ENCODE measurements at places on chromosomes 4 and X.

DNA sequence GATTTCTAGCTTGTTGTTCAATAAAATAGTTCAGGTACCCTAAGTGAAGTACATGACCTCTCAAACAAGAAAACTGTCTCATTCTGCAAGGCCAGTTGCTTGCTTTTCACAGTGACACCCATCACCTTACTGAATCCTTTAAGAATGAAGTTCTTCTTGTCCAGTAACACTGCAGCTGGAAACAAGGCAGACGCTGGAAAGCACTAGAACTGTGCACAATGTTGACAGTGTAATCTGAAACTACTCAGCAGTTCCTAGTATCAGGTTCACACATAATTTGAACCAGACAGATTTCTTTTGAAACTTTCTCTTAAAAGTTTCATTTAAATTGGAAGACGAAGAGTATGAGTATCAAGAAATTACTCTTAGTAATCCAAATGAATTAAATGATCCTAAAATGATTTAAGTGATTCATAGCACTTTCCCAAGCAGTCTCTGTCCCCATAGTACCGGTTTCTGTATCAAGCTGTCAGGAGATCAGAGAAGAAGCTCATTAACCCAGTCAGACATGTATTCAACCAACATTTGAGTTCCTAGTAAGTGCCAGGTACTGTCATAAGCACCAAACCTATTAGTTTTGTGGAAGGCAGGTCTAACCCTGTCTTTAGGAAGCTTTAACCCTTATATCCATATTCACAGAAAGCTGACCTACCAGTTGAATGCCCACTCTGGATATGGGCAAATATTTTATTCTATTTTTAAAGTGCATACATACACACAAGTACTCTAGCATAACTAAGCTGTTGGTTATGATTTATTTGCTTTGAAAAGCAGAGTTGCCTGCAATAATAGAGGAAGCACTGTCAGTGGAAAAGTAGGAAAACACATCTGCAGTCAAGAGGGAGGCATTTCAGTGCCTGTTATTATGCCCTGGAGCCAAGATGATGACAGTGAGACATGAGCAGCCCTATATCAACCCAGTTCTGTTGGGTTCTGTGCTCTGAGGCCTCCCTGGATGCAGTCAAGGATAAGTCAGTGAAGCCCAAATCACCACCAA is 63.6 kb downstream of the PALLD start:
- no peak for DNase-seq

- DNase-seq, result no peak
These were observed 327.8 kb downstream of the ADGRL3 start for GRCh38 chr4:61527888-61528287.

- DNase-seq, result no peak
These were observed 71.6 kb upstream of the TEX13D start for GRCh38 chrX:124260845-124261244.

DNA sequence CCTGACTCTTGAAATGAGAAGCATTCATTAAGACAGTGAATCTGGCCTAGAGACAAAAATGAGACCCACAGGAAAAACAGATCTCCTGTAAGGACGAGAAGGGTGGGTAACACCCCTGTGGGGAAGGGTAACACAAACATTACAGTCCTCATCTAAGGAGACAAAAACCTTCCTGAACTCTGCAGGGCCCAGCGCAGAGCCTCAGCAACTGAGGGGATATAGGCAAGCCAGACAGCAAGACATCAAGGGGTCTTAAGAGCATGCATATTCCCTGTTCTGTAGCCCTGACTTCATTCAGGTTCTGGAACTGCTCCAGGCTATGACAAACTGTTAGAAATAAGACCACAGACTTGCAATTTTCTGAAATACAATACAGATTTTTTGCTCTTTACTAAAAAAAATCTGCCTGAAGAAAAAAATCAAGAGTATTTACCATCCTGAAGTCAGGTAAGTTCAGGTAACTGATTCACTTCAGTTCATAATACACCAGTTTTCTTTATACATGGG is 15.5 kb downstream of the COX18 start:
- no peak for DNase-seq

DNA sequence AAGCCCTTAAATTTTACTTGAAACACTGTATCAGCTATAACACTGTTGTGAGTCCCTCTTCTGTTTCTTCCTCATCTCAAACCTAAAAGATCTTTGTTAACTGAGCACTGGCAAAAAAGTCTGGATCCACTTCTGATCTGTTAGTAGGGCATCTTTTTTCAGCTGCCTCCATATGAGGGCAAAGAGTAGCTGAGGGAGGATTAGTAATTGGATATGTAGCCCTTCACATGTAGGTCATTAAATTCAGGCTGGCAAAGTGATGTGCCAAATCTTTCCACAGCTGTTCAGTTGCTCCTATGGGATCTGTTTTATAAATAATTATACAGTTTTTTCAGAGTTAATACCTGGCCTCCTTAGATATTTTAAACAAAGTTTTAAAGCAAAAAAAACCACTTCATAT is 1.1 kb upstream of the TRMT10A start:
- peak; percentile 47 for DNase-seq

GRCh38 chr4:76690906-76691275 is 207.1 kb downstream of the SOWAHB start:
- no peak for DNase-seq

GRCh38 chrX:45811326-45811725 is 610.6 kb upstream of the DIPK2B start:
- peak; percentile 41 for DNase-seq

- DNase-seq, result no peak
These were observed 268.7 kb downstream of the NR3C2 start for GRCh38 chr4:148173397-148174017.

DNA sequence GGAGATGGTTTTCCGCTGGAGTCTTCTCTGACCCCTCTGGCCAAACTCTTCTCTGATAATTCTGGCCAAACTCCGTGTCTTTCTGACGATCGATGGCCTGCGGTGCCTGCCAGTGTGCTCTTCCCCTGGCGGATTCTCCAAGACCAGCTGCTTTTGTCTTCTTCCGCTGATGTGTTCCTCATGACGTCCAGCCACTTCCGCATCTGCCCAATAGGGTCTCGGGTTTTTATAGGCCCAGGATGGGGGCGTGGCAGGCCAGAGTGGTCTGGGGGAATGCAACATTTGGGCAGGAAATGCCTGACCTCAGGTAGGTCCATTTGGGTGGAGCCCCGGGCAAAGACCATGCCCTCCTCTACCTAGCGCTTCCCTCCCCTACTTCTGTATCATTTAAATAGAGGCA is 1542.1 kb downstream of the STIM2 start:
- DNase-seq, result no peak

DNA sequence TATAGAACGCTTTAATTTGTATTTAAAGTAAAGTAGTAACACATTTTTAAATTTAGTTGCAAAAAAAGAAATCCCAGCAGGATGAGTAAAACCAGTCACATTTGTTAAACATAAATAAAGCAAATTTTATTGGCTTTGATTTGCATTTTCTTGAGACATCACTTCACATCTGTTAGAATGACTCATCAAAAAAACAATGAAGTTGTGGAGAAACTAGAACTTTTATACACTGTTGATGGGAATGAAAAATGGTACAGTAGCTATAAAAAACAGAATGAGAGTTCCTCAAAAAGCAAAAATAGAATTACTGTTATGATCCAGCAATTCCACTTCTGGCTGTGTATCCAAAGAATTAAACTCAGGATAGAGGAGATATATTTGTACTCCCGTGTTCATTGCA is 454.0 kb upstream of the KLHL4 start:
- DNase-seq, result no peak

DNA sequence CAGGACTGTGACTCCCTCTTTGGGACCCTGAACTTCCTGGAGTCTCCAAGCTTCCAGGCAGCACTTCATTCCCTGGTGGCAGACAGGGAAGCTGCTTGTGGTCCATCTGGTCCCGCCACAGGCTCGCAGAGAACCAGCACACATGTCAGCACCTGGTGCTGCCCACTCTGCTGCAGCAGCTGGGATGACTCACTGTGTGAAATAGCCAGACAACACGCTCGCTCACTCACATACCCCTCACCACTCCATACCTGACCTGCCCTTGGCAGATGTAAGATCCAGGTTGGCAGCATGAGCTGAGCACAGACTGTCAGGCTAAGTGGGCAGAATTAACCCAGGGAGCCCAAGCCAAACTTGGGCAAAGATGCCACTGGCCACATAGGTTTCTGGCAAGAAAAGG is 613.5 kb downstream of the PCDH18 start:
- no peak for DNase-seq

DNA sequence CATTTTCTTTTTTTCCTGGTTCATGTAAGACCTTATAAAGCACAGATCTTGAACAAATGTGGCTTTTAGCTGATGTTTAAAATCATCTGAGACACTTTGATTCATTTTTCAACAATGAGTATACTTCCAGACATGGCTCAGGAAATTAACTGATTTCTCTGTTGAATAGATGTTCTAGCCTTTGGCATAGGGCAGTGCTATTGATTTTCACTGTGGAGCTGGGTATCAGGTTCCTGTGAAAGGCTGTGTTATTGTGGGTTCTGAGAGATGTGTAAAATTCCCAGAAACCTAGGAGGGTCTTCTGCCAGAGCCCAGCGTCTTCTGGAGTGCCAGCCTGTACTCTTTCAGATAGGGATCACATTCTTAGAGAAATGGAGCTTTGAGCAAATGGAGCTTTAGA is 278.9 kb downstream of the EPHA5 start:
- no peak for DNase-seq

GRCh38 chr4:124028182-124028581 is 631.6 kb downstream of the SPRY1 start:
- no peak for DNase-seq

DNA sequence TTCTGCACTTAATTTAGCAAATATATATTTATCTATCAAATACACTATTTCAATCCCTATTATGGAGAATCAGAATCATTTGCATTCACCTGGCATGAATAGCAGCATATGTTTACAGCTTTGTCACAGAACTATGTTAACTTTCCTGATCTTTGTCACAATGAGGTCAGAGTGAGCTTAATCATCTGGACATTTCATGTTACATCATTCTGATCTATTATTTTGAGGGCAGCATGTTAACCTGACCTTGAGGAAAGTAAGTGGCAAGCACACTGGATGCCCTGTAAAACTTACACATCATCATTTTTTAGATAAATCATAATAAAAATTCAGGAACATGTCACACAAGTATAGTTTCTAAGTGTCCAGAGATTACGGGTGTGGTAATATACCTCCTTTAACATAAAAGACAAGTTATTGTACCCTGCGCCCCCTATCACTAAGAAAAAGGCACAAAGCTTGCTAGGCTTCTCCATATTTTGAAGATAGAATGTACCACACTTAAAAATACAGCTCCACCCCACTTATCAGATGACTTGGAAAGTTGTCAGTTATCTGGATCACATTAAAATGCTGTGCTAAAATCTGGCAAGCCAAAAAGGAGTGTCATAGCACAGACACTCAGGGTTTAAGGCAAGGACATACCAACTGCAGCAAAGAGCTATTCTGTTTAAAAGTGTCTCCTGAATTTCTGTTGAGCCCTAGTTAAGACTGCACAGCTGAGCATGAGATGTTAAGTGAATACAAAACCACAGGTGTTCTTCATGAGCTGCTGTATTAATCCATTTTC is 182.7 kb upstream of the FAT4 start:
- no peak for DNase-seq

DNA sequence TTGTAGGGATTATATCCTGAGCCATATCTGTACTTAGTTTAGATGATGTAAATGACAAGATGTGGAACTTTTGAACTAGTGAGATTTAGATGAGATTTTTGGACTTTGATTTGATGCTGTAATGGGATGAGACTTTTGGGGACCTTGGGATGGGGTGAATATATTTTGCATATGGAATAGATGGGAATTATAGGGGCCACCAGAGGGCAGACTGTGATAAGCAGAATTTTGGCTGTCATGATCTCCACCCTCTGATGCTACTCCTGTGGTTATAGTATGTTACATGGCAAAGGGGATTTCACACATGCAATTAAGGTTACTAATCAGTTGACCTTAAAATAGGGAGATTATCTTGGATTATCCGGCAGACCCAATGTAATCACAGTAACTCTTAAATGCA is 214.0 kb upstream of the NHS start:
- no peak for DNase-seq

DNA sequence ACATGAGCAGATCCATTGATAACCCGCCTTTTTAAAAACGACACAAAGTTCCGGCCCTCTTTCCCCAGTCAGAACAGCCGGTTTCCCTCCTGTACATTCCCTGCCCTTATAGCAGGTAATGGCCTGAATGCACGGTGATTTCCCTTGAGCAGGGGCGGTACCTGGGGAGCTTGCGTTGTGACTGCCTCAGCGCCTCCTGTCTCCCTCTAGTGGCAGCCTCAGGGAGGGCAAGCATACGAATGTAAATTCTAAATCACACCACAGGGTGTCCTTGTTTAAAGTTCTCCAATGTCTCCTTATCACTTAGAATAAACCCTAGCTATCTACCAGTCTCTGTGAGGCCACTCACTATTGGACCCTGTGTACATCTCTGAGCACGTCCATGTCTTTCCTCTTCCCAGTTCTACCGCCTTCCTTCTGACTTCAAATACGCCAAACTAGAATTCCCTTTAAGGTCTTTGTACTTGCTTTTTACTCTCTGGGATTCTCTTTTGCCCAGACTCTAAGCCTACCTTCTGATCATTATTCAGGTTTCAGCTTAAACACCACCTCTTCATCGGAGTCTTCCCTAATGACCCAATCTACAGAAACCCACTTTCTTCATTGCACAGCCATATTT is 18.4 kb upstream of the LDB2 start:
- DNase-seq, result peak; percentile 16

- DNase-seq, result no peak
These were observed 70.5 kb upstream of the HGFAC start for GRCh38 chr4:3371033-3372001.

DNA sequence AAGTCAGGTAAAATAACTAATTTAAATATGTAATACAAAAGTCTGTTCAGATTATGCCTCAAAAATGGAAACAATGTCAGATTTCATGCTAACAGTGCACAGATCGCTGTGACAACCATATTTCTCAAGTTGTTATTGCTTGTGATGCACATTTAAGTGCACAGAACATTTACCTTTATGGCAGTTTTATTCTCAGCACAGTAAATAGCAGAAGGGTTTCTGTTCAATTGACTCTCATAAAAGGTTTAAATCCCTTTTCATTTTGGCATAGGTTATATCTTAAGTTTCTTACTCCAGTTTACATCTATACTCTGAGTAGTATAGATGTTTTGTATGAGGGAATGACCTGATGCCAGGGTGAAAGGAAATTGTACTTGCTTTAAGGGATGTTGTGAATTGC is 247.8 kb downstream of the FSTL5 start:
- DNase-seq, result no peak

DNA sequence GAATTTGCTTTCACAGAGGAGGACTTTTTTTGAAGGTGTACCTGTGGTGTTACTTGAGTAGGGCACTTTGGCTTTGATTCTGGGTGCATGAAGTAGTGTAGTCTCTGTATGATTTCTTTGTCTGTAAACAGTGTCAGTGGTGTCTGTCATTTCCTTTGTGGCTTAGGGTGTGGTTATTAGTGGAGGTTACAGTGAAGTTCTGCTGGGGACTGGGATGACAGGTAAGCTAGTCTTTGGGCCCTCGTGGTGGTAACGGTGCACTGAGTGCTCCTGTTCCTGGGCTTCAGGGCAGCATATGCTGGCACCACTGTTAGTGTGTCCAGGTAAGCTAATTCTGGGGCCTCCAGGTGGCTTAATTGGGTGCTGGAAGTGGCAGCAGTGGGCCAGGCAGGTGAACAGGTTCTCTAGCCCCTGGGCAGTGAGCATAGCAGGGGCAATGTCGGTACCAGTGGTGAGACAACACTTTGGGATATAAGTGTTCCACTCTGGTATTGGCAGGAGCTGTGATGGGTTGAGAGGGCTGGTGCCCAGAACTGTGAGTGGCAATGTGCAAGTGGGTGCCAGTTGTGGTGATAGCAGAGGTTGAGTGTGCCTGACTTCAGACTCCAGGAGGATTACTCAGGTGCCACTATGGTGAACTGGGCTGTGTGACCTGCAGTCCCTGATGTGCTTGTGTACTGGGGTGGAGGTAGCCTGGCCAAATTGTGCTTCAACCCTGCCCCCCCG is 26.0 kb upstream of the VSIG1 start:
- DNase-seq, result no peak
